ENCODE measurements at places on chromosomes 12 and 14.

- no peak for DNase-seq
These were observed 359.6 kb downstream of the BMP4 start for GRCh38 chr14:53596853-53597525.

GRCh38 chr14:92481811-92482555, 31.6 kb upstream of the RIN3 start:
- DNase-seq: no peak

DNA sequence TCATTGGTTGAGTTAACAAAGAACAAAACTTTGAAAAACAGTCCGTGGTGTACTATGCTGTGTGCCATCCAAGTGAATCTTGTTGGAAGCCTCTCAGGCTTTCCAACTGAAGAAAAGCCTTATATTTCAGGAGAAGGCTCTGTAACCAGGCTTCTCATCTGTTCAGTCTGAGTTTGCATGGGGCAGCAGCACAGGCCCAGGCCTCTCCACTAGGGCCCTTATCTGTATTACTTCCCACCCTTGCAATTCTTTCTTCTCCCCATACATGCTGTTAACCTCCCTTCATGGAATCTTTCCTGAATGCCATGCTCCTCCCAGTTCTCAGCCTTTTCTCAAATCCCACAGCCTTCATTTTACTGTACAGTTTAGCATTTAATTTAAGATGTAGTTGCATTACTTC, 28.3 kb downstream of the FRMD6 start:
- DNase-seq: no peak

DNA sequence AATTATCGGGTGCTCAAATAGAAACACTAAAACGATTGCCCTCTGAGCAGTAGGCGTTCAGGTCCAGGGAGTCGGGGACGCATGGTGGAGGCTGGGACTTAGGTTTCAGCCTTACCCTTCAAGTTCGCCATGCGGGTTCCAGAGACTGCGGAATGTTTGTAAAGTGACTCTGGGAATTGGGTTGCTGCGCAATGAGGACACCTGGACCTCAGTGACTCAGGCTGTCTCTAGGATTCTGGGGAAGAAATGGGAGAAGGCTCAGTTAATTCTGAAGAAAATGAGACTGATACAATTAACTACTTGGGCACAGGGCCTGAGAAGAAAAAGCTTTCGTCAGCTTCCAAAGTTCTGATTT, 1.1 kb downstream of the LGALS3 start:
- DNase-seq: no peak

DNA sequence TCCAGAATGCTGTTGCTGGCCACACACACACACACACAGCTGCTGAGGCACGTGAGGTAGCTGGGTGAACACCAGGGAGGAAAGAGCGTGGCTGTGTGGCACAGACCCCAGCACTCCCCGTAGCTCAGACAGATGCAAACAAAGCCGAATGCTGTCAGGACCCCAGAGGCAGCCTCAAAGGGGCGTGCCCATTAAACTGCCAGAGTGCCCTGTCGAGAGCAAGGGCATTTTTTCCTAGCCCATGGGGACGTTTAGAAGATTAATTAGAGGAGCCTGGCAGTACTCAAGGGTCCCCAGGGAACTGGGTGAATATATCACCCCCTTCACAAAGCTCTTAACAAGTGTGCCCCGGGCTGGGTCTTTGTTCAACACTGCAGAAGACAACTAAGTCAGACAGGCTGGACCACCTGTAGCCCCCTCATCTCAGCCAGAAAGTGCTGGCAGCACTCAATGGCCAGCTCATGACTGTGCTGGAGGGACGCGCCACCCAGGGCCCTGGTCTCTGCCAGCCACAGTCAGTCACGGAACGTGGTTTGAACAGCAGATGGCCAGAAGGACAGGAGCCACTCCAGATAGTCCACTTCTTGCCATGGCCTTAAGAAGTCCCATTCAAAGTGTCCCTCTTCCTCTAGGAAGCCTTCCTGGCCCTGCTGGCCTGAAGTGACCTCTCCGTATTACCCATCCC, 37.5 kb downstream of the TTC7B start:
- no peak for DNase-seq

GRCh38 chr12:87376722-87377121, 652.5 kb downstream of the C12orf50 start:
- DNase-seq: no peak

DNA sequence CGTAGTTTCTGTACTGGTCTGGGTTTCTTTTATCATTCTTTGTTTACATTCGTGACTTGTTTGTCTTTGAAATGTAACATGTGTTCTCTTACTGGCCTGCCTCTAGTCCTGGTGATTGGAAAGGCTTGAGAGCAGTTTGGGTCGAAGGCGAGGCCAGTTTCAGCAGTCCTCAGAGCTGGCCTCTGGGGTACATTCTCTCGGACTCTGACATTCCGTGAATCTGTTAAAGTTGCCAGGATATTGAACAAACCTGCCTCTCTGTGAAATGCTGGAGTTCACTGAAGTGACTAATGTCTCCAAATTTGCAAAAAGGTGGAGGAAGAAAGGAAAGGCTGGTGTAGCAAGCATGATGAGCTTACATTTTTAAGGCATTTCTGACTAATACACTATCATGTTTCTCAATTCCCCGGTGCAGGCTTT, 1.5 kb downstream of the PLEKHA5 start:
- no peak for DNase-seq

DNA sequence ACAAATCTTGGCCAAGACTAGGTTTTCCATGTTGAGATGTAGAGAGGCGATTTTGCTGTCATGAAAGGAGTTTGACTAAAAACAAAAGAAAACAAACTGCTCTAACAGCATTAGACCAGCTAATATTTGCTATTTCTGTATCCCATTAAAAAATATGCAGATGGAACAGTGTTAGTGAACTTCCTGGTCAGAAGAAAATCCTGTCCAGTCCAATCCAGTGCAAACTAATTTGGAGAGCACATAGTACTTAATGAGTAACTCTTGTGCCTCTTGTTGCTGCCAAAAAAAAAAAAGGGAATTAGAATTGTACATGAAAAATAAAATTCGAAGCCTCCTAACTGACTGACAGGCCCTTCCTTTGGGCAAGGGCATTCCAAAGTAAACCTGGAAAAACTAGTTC, 298.8 kb downstream of the ETNK1 start:
- DNase-seq: no peak

- DNase-seq: no peak
These were observed 50.9 kb upstream of the DIP2B start for GRCh38 chr12:50453872-50454271.

GRCh38 chr14:61603736-61604135, 91.6 kb upstream of the HIF1A start:
- DNase-seq: no peak

DNA sequence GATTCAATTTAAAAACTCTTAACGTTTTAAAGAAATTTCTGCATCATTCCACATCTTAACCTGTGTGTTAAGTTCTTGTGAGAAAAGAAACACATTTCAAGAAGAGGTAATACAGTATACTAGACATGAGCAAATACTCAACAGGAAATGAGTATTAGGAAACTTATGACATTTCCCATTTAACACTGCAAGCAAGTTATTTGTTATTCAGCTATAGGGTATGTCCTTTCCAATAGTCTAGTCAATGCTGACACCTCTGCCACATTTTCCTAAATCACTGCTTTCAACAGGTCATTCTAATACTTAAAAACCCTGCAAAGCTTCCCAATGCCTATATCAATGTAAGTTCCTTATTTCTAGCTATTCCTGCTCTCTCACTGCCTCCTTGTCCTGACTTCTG, 93.1 kb downstream of the DDHD1 start:
- DNase-seq: no peak

DNA sequence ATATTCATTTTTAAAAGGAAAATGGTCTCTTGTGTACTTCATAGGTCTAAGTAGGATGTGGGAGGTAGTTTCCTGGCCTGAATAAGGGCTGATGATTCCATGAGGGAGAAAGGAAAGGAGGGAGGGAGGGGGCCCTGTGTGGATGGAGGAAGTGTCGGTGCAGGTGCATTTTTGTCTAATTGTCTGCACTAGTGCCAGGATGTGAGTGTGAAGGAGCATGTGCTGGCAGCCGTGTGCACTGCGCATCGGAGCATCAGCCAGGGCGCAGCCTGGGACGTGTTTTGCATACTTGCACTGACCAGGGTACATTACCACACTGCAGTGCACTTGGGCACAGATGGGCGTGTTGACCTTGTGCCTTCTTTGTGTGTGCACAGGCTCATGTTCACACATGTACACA, 29.2 kb downstream of the SMUG1 start:
- DNase-seq: no peak

Data from activated T-helper 1 cell treated with Interleukin-2 at 50 U/mL for 16 hours (primary cell).